Uterus (tissue), 4 donors: ENCODE measurements at places on chromosomes 1 and 21.

DNA sequence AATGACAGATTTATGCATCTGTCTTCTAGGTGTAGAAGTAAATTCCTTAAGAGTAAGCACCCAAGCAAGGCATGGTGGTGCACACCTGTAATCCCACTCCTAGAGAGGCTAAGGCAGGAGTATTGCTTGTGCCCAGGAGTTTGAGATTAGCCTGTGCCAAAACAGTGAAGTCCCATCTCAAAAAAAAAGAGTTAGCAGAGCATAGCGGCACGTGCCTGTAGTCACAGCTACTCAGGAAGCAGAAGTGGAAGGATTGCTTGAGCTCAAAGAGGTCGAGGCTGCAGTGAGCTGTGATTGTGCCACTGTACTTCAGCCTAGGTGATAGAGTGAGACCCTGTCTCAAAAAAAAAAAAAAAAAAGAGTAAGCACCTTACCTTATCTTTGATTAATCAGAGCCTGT lies 15.1 kb upstream of the TIPRL start:
- no peak for DNase-seq

DNA sequence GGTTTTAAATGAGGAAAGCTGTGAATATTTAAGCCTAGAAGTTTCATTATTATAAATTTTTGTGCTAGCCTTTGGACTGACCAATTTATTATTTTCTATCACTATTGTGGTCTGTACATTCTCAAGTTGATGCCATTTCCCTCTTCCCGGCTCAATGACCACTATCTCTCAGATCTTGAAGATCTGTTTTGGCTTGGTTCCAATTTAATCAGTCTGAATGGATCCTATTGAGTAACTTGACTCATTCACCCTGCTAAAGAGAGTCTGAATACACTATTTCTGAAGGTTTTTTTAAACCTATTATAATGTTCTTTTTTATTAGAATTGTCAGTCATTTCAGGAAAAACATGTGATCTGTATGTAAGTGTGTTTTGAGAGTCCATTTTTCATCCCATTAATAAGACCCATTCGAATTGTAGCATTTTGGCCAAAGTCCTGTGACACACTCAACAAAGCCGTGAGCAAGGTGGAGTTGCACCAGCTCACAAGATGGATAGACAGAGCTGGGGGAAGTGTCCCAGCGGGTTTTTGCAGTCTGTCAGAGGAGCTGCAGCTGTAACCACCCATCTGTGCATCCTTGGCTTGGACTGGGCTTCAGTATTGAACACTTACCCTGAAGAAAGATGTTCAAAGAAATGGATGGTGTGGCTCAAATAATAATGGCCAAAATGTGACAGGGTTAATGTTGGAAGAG lies 145.6 kb downstream of the NFIA start:
- no peak for DNase-seq

DNA sequence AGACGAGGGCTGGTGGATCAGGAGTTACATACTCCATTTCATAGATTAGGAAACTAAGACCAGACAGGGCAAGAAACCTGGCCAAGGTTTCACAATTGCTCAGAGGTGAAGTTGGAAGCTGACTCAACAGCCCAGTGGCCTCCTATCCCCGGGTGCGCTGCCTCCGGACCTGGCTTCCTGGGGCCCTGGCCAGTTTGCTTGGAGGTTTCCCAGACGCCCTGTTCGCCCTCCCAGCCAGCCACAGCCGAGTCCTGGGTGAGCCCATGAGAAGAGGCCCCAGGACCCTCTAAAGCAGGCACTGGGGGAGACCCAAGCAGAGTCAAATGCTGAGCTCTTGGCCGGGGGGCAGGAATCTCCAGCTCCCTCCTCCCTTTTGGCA lies 180.1 kb downstream of the ZBTB18 start:
- DNase-seq = no peak

DNA sequence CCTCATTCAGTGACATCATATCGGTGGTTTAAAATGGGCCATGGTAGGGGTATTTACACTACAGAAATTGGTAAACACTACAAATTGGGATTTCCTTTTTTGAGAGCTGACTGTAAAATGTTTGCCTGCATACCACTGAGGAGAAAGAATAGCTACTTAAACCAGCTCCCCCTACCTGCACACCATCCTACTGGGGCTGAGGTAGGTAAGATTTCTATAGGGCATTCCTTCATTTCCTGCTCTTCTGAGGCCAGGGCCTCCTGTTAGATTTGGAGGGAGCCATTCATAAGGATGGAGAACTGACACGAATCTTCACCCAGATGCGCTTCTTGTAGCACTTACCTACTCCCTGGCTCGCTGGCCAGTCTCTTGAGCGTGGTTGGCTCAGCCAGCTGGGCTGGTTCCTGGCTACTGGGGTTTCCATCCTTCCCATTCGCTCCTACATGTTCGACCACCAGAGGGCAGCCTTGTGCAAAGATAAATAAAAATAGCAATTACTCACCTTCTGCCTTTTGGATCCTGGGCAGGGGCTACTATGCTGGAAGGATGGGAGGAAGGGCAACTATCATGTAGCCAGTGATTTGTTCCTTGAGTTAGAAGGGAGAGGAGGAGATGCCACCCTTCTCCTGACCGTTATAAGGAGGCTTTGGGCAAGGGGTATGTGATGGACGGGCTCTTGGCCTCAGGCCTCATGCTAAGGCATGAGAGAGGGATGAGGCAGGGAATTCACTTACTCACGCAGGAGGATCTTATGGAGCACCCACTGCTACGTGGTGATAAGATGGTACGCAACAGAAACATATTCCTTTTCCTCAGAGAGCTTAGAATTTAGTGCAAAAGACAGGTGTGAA lies 10.7 kb downstream of the OPTC start:
- peak; percentile 87 for DNase-seq

- no peak for DNase-seq
Measured at GRCh38 chr1:18637511-18637960, 6.9 kb downstream of the PAX7 start.

- peak; percentile 71 for DNase-seq
Measured at GRCh38 chr1:154729577-154729976, 121.6 kb upstream of the ADAR start.

DNA sequence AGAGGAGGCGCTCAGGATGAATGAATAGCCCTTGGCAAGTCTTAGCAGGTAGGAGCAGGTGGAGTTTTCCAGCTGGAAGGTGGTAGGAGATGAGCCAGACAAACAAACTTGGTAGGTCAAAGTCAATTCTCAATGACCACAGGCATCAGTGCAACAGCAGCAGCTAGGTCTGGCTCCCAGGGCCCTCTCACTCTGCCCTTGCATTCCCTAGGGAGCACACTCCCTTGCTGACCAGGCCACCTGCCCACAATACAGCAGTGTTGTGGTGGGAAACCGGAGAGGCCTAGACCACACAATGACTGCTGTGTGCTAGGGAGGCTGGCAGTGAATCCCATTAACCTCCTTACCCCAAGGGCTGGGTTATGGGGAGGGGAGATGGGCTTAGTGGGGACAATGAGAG lies 13.0 kb upstream of the PAQR6 start:
- DNase-seq = no peak

DNA sequence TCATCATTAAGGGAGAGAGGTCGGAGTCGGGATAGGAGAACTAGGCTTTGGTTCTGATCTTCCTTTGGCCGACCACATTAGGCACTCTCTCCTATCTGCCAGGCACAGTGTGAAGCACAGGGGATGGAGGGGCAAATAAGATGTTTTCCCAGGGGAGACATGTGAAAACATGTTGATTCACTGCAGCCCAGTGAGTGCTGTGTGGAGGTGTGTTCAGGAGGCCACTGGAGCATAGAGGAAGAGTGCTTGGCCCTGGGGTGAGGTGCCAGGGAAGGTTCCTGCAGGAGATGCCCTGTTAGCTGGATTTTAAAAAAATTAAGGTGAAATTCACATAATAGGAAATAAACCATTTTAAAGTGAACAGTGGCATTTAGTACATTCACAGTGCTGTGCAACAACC lies 3.7 kb downstream of the VANGL2 start:
- DNase-seq = no peak

GRCh38 chr1:156845055-156845952 lies 13.6 kb downstream of the INSRR start:
- DNase-seq = no peak

DNA sequence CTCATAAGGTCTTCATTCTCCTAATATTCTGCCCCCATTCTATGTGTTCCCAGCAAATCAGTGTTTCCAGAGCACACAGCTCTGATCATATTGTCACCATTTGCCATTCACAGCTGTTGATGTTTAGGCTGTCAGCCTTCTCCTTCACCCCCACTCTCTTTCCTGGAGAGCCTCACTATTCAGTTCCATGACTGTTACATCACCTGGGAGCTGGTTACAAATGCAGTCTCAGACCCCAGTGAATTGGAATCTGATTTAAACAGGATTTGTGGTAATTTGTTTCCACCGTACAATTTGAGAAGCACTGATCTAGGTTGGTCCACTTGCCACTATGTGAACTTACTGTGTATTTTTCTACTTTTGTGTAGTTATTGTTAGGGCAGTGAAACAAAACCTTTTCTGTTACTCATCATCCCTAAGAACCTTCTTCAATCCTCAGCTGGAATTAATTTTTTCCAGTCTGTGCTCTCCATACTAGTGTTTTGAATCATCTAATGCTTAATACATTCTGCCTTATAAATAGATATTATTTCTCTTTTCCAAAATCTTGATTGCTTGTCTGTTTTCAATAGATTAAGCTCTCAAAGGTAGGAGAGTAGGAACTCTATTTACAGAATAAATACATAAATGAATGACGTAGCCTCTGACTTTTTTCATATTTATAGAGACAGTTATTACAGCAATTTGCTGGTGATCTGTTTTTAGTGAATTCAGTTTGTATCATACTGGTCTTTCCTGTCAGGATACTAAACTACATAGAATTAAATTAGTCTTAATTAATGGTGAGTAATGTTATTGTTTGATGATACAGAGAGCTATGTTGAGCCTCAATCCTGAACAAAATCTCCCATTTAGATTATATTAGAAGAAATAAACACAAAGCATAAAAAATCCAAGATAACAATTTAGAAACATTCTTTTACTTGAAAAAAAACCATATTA lies 8.1 kb downstream of the SNX7 start:
- no peak for DNase-seq

DNA sequence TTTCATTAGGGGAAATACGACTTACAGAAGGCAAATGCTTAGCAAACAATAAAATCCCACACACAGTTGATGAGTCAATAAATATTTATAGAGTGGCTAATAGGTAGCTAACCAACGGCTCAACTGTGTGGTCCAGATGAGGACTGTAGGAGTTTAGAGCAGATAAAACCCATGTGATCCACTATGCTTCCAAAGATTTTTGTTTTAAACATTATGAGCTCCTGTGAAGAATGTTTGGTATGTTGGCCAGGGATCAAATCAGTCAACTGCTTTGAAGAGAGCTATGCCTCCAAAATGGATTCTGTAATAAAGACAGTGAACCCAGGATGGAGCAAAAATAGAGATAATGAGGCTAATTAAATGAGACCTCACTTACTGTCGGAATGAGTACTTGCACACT lies 72.3 kb upstream of the COL11A1 start:
- no peak for DNase-seq

DNA sequence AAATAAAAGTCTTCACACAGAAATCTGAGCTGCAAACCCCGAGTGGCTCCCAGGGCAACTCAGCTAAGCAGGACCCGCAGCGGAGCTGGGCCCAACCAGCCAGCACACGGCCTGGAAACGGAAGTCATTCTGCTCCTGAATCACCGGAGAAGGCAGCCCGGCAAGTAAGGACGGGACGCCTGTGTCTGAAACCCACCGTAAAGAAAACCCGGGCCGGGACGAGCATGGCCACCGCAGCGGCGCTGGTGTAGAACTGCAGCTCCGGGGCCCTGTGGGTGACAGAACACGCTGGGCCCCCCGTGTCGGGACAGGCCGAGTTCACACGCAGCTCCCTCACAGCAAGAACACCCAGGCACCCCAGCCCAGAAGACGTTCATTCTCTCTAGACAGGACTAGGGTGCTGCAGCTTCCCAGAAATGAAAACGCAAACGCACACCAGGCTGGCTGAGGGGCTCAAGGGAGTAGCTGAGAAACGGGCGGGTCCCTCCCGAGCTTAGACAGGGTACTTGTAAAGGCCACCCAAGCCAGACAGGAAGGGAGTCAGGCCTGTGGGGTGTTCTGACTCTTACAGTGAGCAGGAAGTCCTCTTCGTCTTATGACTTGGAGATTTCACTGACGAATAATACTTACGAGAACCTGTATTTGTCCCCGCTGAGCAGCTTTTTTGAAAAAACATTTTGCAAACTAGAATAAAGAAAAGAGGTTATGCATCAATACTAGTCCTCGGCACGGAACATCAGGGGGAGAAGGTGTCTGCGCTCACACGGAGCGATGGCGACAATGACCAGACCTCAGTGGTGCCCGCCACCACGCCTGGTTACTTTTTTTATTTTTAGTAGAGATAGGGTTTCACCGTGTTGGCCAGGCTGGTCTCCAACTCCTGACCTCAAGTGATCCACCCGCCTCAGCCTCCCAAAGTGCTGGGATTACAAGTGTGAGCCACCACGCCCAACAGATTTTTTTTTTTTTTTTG lies 10.9 kb upstream of the CDK11B start:
- DNase-seq = no peak

- no peak for DNase-seq
Measured at GRCh38 chr1:201870397-201870796, 18.3 kb upstream of the SHISA4 start.

DNA sequence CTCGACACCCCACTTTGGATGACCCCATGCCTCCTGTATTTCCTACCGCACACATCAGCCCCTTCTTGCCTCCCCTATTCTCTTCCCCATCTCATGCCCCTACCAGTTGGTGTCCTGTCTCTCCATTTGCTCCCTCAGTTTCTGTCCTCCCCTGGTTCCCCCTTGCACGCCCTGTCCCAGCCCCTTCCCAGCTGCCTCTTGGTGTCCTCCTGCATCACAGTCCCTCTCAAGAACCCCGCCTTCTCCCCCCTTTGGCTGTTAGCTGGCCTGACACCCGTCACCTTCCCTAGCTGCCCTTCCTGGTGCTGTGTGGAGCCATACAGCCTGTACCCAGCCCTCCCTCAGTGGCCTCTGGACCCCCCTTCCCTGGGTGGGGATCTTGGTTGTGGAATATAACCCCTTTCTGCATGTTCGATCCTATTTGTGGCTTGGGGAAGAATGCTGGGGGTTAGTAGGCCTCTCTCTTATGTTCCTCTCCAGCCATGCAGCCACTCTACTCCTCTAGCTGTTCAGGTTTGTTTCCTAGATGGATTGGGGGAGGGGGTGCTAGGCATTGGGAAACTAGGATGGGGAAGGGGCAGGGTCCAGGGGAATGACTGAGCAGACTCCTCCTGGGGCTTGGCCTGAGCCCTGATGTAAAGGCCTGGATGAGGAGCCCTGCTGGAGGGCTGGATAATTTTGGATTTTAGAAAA lies 41.4 kb upstream of the NFASC start:
- DNase-seq = no peak
